ENCODE measurements at places on chromosomes 13 and 19.

DNA sequence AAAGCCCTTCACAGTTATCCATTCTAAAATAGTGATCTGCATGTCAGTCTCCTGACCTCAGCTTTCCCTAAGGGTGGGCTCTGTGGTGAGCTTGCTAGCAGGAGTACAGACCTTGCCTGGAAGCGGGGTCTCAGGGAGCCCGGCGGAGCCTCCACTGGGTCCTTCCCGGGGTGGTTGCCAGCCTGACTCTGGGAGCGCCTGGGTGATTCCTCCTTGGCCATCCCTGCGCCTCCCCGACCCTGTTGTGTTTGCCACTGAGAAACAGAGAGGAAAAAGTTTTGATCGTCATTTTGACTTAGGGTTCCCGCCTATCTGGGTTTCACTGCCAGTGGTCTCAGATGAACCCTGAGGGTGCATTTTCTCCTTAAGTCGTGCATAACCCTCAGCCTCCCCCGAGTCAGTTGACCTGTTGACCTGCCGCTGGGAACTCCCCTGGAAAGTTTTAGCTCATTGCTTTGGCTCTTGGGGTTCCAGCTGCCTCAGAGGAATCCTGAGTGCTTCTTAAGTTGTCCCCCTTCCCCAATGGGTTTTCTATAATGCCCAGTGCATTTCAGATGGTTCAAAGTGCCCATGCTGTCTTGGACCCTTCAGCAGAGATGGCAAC, 117.8 kb downstream of the RAB20 start:
- DNase-seq, result no peak

- DNase-seq, result no peak
Observed at GRCh38 chr19:37098570-37098969, 20.3 kb downstream of the ZNF420 start.

DNA sequence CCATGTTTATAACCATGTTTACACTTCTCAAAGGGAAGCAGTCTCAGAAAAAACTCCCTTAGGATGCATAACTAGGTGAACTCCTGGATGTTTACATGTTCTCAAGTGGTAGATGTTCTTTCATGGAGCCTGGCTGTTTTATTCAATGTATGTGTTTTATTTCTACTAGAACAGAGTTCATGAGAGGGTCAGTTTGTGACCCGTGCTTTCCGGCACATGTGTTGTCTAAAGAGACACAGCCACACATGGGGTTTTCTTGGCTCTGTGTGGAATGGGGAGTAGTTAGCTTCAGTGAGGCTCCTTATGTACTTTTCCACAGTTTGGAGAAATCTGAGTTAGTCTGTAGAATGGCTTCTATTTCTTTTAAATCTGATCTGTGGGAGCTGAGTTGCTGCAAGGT, 60.9 kb downstream of the ATP8A2 start:
- no peak for DNase-seq

GRCh38 chr13:32309312-32310133, 5.6 kb downstream of the ZAR1L start:
- DNase-seq, result no peak

DNA sequence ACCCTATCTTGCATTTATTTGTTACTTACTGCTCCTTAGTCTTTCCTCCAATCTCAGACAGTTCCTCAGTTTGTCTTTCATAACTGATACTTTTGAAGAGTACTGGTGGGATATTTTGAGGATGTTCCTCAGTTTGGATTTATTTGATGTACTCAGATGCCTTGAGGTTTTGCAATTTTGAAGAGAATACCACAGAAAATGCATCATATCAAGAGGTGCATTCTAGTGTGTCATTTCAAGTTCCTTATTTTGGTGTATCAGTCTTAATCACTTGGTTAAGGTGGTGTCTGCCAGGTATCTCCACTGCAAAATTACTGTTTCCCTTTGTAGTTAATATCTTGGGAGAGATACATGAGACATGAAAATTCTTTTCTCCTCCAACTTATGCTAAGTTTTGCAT, 75.1 kb downstream of the URI1 start:
- no peak for DNase-seq

DNA sequence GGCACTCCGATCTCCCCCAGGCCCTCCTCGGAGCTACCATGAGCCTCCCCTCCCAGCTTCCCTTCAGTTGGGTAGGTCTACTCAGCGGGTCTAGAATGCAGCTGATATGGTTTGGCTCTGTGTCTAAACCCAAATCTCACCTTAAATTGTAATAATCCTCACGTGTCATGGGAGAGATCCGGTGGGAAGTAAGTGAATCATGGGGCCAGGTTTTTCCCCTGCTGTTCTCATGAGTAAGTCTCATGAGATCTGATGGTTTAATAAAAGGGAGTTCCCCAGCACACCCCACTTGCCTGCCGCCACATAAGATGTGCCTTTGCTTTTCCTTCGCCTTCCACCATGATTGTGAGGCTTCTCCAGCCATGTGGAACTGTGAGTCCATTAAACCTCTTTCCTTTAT, 14.5 kb upstream of the DOCK9 start:
- DNase-seq, result no peak

- no peak for DNase-seq
Observed at GRCh38 chr13:47459512-47459911, 541.6 kb downstream of the SUCLA2 start.

- no peak for DNase-seq
Observed at GRCh38 chr13:32535115-32535514, 3.5 kb downstream of the N4BP2L2 start.

DNA sequence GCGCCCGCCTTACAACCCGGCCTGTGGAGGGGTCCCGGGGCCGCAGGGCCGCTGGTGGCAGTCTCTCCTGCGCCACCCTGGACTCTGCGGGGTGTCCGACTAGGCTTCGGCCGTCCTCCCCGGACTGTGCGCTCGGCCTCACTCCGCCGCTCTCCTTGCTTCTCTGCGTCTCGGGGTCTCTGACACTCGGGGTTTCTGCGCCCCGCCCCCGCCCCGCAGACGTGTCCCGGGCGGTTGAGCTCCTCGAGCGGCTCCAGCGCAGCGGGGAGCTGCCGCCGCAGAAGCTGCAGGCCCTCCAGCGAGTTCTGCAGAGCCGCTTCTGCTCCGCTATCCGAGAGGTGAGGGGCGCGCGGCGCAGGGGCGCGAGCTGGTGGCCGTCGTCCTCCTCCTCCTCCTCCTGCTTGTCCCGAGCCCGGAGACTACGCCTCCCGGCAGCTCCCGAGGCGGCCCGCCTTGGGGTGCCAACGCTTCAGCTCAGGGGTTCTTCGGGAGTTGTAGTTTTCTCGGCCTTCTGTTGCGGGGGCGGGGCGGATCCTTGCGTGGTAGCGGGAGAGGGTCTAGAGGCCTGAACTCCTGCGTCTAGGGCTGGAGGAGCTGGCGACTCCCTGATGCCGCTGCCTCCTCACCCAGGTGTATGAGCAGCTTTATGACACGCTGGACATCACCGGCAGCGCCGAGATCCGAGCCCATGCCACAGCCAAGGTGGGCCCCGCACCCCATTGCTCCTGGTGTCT, 627 bp downstream of the LIN7B start:
- no peak for DNase-seq

DNA sequence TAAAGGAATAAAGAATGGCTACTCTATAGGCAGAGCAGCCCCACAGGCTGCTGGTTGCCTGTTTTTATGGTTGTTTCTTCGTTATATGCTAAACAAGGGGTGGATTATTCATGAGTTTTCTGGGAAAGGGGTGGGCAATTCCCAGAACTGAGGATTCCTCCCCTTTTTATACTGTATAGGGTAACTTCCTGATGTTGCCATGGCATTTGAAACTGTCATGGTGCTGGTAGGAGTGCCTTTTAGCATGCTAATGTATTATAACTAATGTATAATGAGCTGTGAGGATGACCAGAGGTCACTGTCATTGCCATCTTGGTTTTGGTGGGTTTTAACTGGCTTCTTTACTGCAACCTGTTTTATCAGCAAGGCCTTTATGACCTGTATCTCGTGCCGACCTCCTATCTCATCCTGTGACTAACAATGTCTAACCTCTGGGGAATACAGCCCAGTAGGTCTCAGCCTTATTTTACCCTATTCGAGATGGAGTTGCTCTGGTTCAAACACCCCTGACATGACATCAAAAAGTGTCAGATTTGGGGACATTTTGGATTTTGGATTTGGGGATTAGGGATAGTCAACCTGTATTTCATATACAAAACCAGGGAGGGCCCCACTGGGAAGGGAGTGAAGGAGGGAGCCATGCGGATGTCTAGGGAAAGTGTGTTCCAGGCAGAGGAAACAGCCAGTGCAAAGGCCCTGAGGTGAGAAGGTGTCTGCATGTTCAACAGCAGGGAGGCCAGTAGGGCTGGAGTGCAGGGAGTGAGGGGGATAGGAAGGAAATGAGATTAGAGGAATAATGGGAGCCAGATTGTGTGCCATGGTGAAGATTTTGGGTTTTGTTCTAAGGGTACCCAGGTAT, 10.9 kb downstream of the FXYD5 start:
- no peak for DNase-seq

GRCh38 chr13:106500445-106500844, 35.0 kb downstream of the EFNB2 start:
- no peak for DNase-seq

DNA sequence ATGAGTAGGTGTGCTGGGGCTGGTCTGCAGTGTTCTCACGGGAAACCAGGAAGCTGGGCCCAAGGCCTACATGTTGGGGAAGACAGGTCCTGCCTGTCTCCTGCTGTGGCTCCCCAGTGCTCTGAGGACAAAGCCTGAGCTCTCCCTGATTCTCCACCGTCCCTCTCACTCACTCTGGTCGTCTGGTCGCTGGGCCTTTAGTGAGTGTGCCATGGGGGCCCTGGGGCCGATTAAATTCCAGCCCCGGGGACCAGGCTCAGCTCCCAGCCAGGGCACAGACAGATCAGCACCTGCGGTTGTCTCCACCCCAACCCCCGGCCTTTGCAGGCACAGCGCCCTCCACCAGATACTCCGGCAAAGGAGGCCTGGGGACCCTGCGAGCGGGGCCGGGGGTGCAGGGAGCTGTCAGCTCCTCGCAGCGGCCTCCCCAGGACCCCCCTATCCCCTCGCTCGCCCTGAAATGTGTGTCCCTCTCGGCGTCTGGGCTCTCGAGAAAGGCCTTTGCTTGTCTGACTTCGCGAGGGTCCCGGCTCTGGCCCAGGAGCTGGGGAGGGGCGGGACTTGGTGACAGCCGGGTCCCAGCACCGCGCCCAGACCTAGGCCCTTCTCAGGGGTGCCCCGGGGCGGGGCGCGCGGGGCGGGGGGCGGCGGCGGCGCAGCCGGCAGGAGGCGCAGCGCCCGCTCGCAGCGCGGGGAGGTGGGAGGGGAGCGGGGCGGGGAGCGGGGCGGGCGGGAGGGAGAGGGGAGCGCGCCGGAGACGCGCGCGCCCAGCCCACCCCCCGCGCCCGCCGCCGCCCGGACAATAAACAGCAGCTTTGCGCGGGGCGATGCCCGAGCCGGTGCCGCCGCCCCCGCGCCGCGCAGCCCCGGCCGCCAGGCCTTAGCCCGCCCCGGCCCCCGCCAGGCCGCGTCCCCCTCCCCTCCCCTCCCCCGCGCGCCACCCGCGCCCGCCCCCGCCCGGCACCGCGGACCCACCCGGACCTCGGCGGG, at the start of gene PALM:
TSS of gene PALM (plus strand) at position 782 of the 990 bp plus-strand sequence. CDS start 212 bp downstream, outside the sequence.
- DNase-seq, result no peak

DNA sequence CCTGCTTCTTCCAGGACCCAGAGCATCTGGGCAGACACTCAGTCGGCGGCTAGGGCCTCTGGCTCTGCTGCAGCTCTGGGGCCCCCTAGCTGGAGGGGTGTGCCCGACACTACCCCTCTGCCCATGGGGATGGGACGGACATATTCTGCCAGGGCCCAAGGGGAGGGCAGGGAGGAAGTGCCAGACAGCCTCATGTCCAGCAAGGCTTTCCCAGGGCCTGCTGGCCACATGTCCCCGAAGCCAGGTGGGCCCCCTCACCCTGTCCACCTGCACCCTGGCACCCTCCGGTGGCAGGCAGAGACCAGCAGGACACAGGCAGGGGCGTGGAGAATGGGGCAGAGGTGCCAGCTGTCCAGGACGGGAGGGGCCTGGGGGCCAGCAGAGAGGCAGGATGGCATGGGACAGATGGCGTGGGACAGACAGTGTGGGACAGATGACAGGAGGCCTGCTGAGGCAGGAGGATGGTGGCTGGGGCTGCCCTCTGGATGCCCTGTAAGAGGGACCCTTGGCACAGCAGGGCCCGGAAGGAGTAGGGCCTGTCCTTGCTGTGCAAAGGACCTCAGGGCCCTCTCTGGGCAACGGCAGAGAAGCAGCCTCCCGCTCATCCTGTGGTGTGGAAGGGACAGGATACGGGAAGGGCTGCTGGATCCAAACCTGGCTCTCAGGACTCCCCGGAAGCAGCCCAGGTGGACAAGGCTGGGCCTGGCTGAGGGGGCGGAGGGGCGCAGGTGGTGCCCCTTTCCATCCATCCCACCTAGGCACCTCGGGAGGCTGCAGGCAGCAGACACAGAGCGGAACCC, 29.1 kb downstream of the CEBPG start:
- no peak for DNase-seq

GRCh38 chr13:42574435-42575311, 721 bp downstream of the TNFSF11 start:
- no peak for DNase-seq

Data from skeletal muscle cell (primary cell).